Right ventricle myocardium superior (tissue), 1 donor: ENCODE measurements at places on chromosomes 6 and 20. TPM values are rescaled to one million over a fixed set of nuclear protein-coding genes. Genes with fewer than 3 reads are reported as not detected.

The POFUT1 gene
- 24.9 TPM for total RNA-seq

The WFDC13 gene
- total RNA-seq: not detected

The TMEM200A gene
- total RNA-seq: not detected

The PMEPA1 gene
- 21.5 TPM for total RNA-seq

The FNDC1 gene
- total RNA-seq: 1.2 TPM

The PPP1R16B gene
- total RNA-seq: 6.8 TPM

The RAET1L gene
- total RNA-seq: not detected

The ACAT2 gene
- 4.1 TPM for total RNA-seq
